ENCODE measurements at places on chromosomes 2 and 18.

DNA sequence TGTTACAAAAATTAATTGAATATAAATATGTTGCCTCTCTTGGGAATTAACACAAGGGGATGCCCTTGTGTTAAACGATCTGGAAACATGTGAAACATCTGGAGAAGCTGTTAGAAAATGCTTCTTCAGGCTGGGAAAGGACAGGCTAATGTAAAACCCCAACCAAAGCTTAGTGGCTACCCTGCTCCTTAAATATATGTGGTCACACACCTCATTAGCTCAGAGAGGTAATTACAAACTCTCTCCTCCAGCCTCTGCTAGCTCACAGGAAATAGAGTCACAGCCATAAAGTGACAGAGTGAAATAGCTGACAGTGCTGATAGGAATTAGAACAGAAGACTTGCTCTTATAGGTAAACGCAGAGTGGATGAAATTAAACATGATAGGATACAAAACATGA is 155.9 kb downstream of the RAB3GAP1 start:
- DNase-seq: no peak

DNA sequence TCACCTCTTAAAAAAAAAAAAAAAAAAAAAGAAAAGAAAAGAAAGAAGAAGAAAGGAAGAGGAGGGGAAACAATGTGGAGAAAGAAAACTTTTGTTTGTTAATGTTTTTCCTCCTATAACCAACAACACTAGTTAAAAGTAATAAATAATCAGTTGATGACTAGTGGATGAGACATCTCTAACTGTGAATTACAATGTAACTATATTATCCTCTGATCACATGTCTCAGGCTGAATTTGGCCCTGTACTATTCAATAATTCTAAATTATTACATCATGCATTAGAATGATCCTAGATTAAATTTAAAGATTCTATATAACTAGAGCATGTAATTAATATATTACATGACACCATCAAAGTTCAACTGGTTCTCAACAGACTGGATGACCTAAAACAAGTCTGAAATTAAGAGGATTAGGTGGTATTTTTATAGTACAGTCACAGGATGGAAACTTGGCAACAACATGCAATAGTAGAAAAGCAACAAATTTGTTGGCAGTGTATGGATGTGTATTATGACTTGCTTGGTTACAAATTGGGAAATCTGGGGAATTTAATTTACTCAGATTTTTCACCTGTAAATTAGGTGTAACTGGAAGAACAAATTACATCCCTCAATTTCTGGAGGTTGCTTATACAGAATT is 269.3 kb upstream of the SETBP1 start:
- no peak for DNase-seq

DNA sequence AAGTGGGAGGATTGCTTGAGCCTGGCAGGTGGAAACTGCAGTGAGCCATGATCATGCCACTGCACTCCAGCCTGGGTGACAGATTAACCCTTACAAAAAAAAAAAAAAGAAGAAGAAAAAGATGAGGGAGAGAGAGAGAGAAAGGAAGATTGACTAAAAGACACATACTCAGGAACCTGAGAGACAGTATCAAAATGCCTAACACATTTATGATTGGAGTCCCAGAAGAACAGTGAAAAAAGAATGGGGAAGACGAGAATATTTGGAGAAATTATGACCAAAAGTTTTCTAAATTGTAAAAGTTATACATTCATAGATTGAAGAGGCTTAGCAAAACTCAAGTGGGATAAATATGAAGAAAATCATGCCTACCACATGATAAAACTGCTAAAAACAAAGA is 19.9 kb upstream of the SPATS2L start:
- no peak for DNase-seq

GRCh38 chr2:106847366-106847765 is 38.6 kb downstream of the ST6GAL2 start:
- DNase-seq: no peak

DNA sequence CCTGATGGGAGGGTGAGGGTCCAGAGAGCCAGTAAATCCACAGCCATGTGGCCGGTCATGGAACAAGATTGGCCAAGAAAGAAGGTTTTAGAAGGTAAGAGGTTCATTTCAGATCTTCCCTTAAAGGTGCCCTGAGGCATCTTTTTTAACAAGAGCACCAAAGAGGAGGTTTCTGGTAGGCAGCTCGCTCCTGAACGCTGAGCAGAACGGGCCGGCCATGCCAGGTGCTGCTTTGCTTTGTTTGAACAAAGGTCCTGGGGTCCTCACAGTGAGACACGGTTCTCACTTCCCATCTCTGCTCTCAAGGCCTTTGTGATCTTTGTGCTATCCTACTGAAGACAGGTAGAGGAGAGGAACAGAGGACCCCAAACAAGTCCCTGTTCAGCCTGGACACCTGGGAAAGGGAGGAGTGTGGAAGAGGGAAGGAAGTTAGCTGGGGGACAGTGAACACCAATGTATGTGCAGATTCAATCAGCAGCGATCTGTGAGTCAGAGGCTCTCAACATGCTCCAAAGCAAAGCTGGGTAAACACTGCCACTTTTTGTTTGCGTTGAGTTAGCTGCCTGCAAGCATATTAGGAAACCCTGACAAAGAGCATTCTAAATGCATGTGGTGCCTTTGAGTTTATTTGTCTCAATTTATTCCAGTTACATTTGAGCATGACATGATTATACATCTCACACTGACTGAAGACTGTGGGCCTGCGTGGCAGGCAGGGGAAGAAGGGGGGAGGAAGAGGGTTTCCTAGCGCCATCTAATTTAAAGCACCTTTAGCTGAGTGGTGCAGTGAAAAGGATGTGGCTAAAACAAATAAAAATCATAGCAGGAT is 102.4 kb downstream of the ASB1 start:
- DNase-seq: no peak

All from cortex of kidney (tissue), 1 donor.